NCI-H1105 (cell line): ENCODE measurements at places on chromosomes 6 and 20.

GRCh38 chr6:5089481-5090438, 4.6 kb downstream of the PPP1R3G start:
- DNase-seq: no peak

DNA sequence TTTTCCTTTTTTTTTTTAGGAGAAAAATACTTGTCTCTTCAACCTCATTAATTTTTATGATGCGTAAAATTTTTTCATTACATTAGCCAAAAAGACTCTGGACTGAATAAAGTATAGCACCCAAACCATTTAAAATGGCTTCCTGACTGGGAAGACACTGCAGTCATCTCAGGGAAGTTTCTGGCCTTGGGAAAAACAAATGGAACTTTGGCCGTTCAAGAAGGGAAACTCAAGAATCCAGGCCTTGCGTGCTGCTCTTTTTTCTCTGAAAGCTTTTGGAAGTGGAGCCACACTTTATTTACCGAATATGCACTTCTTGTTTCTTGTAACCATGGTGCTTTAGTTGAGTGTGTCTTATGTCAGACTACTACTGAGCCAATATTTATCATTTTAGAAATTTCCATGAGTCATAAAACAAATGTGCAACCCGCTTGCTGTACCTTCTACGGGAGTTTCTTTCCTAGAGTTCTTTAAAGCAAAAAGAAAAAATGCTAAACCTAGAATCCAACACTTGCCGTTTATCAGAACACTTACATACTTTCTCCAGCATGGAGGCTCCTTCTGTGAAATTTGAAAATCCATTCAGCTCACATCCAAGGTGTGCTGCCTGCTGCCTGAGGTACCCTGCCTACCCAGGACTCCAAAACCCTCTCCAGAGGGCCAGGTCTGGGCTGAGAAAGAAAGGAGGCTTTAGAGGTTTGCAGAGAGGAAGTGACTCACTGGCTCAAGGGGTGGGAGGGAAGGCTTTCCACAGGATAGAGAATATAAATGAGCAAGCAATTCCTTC, 11.5 kb upstream of the DSTN start:
- DNase-seq: no peak

- no peak for DNase-seq
Measured at GRCh38 chr6:24908650-24909035, 27.1 kb downstream of the RIPOR2 start.

DNA sequence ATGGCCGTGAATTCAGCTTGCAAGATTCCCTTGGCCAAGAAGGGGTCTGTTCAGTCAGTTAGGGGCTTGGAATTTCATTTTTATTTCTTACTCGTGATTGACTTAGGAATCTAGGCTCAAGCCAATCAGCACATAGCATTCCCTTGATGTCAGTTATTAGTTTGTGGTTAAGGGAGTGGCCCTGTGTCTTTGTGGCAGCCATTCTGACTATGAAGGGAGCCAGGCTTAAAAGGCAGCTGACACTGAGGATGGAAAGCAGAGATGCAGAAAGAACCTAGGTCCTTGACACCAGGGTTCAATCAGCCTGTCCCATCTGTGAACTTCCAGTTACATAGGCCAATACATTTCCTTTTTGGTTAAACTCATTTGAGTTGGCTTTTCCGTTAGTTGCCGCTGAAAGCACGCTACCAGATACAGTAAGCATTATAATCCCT, 48.1 kb downstream of the MCUR1 start:
- no peak for DNase-seq

DNA sequence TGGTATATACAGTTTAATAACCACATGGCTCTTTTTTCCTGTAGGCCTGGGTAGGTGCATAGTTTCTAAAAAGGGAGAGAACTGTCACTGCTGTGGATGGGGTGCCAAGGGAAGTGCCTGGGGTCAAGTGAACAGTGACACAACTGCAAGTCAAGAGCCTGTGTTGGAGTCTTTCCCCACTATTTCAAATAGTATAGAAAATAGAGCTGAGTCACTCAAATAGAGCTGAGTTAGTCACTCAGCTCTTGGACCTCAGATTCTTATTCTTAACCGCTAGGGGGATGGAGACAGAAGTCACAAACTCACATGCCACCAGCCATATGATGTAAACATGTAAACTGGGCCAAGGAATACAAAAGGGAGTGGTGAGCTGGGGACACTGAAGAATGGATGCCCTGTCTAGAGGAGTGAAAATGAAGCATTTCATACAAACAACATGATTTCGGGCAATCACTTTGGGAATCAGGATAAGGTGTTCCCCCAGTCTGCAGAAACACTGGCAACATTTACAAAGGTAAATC, 2.1 kb downstream of the NQO2 start:
- DNase-seq: no peak

DNA sequence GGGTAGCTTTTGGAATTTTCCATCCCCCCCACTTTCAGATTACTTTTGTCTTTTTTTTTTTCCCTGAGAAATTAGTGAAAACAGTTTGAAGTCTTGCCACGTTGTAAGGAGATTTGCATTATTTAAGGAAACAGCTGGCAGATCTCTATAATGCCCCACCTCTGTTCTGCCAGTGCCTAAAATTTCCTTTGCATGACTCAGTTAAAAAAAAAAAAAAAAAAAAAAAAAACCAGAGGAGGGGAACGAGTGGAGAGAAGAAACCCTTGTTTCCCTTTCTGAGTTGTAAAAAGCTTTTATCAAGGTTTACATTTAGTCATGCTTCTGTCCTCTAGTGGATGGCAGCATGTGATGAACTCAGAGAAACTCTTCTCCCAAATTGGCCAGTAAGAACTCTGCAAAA, 33.5 kb downstream of the CARMIL1 start:
- no peak for DNase-seq

GRCh38 chr20:36234771-36235320, 1.4 kb upstream of the AAR2 start:
- DNase-seq: no peak
